ENCODE measurements at places on chromosomes 2 and 18. TPM values are rescaled to one million over a fixed set of nuclear protein-coding genes. Genes with fewer than 3 reads are reported as not detected.

- H3K36me3 ChIP-seq: no peaks in the 10 kb centered on the region
- H3K4me1 ChIP-seq: no peaks in the 10 kb centered on the region
- peak; percentile 80 for DNase-seq
- H3K4me3 ChIP-seq: no peak overlapping the region
- no peaks in the 10 kb centered on the region for H3K27me3 ChIP-seq
Measured at GRCh38 chr2:166610180-166610912, 116.3 kb upstream of the SCN7A start.

The PROKR1 gene
- not detected for polyA plus RNA-seq

- H3K4me3 ChIP-seq: no peak overlapping the region
- no peak for DNase-seq
- no peaks in the 10 kb centered on the region for H3K36me3 ChIP-seq
- no peak overlapping the region for H3K27ac ChIP-seq
Measured at GRCh38 chr18:73948497-73948896, 199.1 kb downstream of the FBXO15 start.

The EVA1A gene
- 0.82 TPM for polyA plus RNA-seq

DNA sequence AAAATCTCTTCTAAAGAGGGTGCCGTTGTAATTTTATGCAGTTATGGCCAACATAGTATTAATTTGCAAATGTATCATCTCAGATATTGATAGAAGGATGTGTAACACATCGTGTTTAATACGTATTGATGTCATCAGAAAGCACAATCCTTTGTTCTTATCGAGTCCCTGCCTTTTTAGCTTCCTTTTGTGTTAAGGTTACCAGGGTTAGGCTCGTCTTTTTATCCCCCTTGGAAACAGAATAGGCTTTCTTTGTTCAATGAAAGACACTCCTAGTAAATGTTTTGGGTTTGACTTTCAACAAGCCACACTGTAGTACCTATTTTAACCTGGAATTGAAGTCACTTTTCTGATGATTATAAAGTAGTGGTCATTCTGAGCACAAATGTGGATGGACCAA is 136.2 kb downstream of the WDR7 start:
- H3K4me1 ChIP-seq: no peaks in the 10 kb centered on the region
- no peaks in the 10 kb centered on the region for H3K27me3 ChIP-seq
- H3K4me3 ChIP-seq: no peak overlapping the region
- peaks cover 5% of the 10 kb centered on the region for H3K36me3 ChIP-seq
- no peak overlapping the region for H3K27ac ChIP-seq
- no peak for DNase-seq

DNA sequence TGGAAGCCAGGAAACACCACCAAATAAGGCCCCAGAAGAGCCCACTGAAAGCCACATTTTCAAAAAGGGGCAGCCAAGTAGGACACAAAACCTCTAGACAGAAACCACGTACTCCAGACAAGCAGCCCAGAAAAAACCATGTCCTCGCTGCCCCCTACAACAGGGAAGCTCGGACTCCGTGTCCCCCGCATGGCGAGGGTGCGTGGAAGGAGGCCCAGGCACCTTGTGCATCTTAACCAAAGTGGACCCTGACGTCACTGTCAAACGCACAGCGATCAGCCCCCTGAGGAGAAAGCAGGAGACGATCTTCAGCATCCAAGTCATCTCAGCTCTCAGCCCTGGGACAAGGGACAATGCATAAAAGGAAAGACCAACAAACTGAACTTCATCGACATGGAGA is 168.4 kb downstream of the EIPR1 start:
- no peak overlapping the region for H3K4me3 ChIP-seq
- no peaks in the 10 kb centered on the region for H3K4me1 ChIP-seq
- DNase-seq: no peak
- H3K27me3 ChIP-seq: no peaks in the 10 kb centered on the region

The EVX2 gene
- polyA plus RNA-seq: not detected

- no peak for DNase-seq
- no peak overlapping the region for H3K27ac ChIP-seq
- no peaks in the 10 kb centered on the region for H3K36me3 ChIP-seq
- no peaks in the 10 kb centered on the region for H3K27me3 ChIP-seq
Measured at GRCh38 chr18:7950380-7951136, 383.4 kb downstream of the PTPRM start.

DNA sequence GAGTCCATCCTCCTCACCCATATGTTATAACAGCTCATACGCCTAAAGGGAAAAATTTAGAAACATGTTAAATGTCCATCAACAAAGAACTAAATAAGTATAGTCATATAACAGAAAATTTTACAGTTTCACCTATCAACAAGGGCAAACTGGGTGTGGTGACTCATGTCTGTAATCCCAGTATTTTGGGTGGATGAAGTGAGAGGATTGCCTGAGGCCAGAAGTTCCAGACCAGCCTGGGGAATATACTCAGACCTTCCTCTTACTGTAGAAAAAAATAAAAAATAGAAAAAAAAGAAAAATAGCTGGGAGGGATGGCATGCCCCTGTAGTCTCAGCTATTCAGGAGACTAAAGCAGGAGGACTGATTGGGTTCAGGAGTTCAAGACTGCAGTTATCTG is 48.3 kb upstream of the GULP1 start:
- H3K27ac ChIP-seq: no peak overlapping the region
- no peak for DNase-seq
- no peak overlapping the region for H3K4me3 ChIP-seq
- no peaks in the 10 kb centered on the region for H3K27me3 ChIP-seq
- H3K36me3 ChIP-seq: no peaks in the 10 kb centered on the region
- no peaks in the 10 kb centered on the region for H3K4me1 ChIP-seq

GRCh38 chr2:107776362-107776761 is 50.3 kb upstream of the RGPD4 start:
- no peaks in the 10 kb centered on the region for H3K4me1 ChIP-seq
- H3K27ac ChIP-seq: no peak overlapping the region
- no peak for DNase-seq
- no peaks in the 10 kb centered on the region for H3K36me3 ChIP-seq
- no peaks in the 10 kb centered on the region for H3K27me3 ChIP-seq

The ZNF521 gene
- 0.84 TPM for polyA plus RNA-seq

The ALKAL2 gene
- polyA plus RNA-seq: 5.1 TPM

- no peaks in the 10 kb centered on the region for H3K36me3 ChIP-seq
- no peak for DNase-seq
- H3K4me1 ChIP-seq: no peaks in the 10 kb centered on the region
- no peaks in the 10 kb centered on the region for H3K27me3 ChIP-seq
Measured at GRCh38 chr18:65994302-65994701, 243.5 kb downstream of the CDH7 start.

The TNFRSF11A gene
- polyA plus RNA-seq: 1.5 TPM

The HOXD13 gene
- not detected for polyA plus RNA-seq

The RGPD3 gene
- not detected for polyA plus RNA-seq

DNA sequence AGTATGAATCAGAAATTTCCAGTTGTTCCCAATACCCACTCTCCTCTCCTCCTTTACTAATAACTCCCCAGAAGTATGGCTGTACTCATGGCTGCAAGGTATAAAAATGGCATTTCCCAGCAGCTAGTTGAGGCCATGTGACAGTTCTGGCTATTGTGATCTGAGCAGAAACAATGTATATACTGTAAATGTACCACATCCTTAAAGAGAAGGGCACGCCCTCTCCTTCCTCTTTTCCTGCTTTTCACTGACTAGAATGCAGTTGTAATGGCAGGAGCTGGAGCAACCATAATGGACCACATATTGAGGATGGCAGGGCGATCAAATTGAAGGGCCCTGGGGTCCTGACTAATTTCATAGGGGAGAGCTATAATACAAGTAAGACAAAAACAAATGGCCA is 211.2 kb downstream of the TNS1 start:
- H3K36me3 ChIP-seq: no peaks in the 10 kb centered on the region
- H3K27ac ChIP-seq: no peak overlapping the region
- no peak for DNase-seq
- H3K27me3 ChIP-seq: no peaks in the 10 kb centered on the region
- no peaks in the 10 kb centered on the region for H3K4me1 ChIP-seq

DNA sequence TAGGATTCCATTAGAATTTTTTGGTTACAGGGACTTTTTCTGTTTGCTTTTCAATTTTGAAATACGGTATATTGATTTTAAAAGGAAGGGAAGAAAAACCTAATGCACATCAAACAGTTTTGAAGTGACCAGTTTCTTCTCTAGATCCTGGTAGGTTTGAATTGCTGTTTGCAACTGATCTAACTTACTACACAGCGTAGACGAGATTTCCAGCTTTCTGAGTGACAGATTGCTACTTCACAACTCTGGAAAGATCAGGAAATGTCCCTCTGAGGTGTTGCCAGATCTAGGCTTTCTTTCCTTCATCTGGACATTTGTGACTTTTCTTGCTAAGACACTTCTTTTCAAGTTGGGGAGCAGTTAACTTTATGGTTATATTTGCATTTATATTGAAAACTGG is 112.2 kb downstream of the DIS3L2 start:
- no peaks in the 10 kb centered on the region for H3K27me3 ChIP-seq
- no peak for DNase-seq

DNA sequence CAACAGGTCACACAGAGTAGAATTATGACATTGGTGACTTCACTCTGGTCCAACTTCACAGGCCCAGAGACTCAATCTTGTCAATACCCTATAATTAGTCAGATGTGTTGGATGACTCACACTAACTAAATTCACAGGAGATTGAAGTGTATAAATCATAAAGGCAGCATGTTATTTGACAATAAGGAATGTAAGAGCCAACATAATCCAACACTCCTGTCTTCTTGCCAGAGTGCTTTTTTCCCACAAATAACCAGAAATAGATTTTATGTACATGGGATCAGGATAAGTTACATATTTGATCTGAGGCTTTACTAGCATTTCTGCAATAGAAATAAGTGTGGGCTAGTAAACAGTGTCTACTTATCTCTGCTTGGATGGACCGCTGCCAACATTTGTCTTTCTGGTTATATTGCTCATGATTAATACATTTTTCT is 42.2 kb upstream of the ZSWIM2 start:
- DNase-seq: no peak
- no peaks in the 10 kb centered on the region for H3K36me3 ChIP-seq
- H3K4me3 ChIP-seq: no peak overlapping the region
- H3K27ac ChIP-seq: no peak overlapping the region
- H3K4me1 ChIP-seq: peaks cover 3% of the 10 kb centered on the region

The EFR3B gene
- polyA plus RNA-seq: 0.36 TPM

The PDIA6 gene
- polyA plus RNA-seq: 89.4 TPM

The TUBB8B gene
- polyA plus RNA-seq: not detected

GRCh38 chr2:12490641-12491040 is 226.1 kb upstream of the TRIB2 start:
- no peak overlapping the region for H3K4me3 ChIP-seq
- no peaks in the 10 kb centered on the region for H3K36me3 ChIP-seq
- no peaks in the 10 kb centered on the region for H3K27me3 ChIP-seq
- no peak for DNase-seq
- H3K4me1 ChIP-seq: peaks cover 3% of the 10 kb centered on the region
- H3K27ac ChIP-seq: no peak overlapping the region

DNA sequence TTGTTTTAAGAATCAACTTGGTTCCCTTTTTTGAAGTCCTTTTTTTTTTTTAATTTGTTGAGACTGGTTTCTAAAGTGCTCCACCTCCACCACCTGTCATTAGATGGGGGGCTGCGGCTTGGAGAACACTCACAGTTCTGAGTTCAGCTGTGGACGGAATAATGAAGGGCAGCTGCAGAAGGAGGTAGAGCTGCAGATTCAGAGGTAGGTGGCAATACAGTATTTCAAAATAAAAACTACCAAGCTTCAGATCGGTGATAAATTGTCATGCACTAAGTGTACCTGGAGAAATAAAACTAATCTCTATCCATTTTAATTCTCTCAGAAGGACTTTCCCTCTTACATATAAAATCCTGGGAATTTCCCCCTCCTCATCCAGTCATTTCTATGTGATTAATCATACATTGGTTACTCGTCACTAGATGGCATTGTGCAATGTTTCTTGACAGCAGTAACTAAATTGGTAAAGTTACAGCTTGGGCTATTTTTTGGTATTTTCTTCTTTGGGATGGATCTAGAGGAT is 81.1 kb upstream of the SLC39A10 start:
- no peak overlapping the region for H3K27ac ChIP-seq
- H3K4me3 ChIP-seq: no peak overlapping the region
- H3K4me1 ChIP-seq: no peaks in the 10 kb centered on the region
- H3K36me3 ChIP-seq: no peaks in the 10 kb centered on the region
- no peak for DNase-seq

DNA sequence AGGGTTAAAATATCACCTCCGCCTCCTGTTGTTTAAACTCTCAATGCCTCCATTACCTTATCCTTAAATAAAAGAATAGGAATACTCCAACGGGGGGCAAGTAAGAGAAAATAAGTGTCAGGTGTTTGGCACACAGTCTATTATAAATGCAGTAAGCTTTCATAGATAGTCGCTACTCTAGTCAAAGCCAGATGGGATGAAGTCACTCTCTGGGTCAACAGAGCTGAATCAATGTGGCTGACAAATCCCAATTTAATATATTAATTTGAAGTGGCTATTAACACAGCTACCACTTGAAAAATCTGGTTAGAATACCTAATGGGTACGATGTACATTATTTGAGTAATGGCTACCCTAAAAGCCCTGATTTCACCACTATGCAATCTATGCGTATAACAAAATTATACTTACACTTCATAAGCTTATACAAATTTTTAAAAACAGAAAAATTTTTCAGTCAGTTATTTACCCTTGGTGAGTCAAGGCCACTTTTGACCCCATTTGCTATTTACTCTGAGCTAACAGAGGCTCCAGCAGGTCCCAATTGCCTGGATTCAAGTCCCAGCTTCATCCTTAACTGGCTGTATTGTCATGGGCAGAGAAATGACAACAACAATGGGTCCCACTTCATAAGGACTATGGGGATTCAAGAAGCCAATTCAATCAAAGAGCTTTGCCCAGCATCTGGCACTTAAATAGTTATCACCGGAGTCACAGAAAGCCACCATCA is 167.5 kb upstream of the PID1 start:
- H3K27ac ChIP-seq: no peak overlapping the region
- no peaks in the 10 kb centered on the region for H3K36me3 ChIP-seq
- H3K27me3 ChIP-seq: no peaks in the 10 kb centered on the region
- DNase-seq: no peak

GRCh38 chr2:28247290-28247689 is 145.4 kb upstream of the FOSL2 start:
- DNase-seq: no peak
- no peaks in the 10 kb centered on the region for H3K27me3 ChIP-seq
- peak overlapping the region; percentile 45 for H3K27ac ChIP-seq

The OTOF gene
- polyA plus RNA-seq: not detected

GRCh38 chr18:59742325-59743111 is 45.3 kb upstream of the CCBE1 start:
- H3K27me3 ChIP-seq: no peaks in the 10 kb centered on the region
- no peak for DNase-seq
- no peaks in the 10 kb centered on the region for H3K36me3 ChIP-seq
- no peaks in the 10 kb centered on the region for H3K4me1 ChIP-seq

DNA sequence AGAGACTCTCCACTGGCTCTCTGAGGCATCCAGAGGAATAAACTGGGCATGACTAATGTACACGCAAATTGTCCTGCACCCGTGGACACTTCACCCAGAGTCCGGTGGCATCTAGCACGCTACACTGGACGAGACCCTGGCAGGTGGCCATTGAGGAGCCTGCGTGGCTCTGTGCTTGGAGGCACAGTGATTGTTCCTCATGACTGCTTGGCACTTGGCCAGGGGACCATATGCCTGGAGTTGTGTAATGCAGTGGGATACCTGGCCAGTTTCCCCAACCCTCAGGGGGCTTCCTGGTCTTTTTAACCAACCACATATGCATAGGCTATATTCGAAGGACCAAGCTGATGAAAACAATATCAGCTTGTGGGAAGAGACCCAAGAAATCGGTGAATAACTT is 66.6 kb downstream of the MTCL1 start:
- H3K4me3 ChIP-seq: no peak overlapping the region
- H3K4me1 ChIP-seq: no peaks in the 10 kb centered on the region
- DNase-seq: no peak
- H3K27me3 ChIP-seq: no peaks in the 10 kb centered on the region
- H3K27ac ChIP-seq: no peak overlapping the region
- H3K36me3 ChIP-seq: no peaks in the 10 kb centered on the region

The DLGAP1 gene
- 0.75 TPM for polyA plus RNA-seq

The SCN2A gene
- not detected for polyA plus RNA-seq

All from aorta (tissue), 5 donors.